ENCODE measurements at places on chromosomes 2 and 18.

DNA sequence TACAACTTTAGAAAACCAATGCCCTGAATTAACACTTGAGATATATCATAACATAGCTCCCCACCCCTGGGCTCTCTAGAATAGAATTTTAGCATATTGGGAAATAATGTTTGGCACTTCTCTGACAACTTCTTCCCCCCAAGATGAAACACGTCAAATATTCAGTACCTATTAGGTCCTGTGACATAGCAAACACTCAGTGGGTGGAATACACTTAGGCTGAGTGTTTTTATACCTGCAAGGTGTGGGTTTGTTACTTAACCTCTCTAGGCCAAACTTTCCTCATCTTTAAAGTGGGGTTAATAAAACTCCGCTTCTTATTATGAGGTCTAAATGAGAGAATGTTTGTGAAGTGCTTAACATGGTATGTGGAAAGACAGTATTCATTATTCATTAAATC is 56.1 kb downstream of the LAMA3 start:
- no peak for DNase-seq

GRCh38 chr2:128525653-128526052 is 207.0 kb upstream of the HS6ST1 start:
- no peak for DNase-seq

DNA sequence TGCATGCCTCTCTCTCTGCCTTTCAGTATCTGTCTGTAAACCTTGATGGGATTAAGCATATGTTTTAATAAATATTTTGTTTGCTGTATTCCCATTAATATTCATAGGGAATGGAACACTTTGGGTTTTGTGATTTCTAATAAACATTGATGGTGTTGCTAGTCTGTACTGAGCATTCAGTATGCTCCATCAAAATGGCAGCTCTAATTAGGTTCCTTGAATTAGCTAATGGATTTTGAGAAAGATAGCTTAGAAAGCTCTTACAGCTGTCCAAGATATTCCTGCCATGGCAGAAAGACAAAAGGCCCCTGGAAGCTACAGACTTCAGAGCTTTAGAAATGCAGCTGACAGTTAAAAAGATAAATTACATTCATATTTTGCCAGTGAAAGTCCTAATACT is 199.2 kb upstream of the NRP2 start:
- DNase-seq = no peak

DNA sequence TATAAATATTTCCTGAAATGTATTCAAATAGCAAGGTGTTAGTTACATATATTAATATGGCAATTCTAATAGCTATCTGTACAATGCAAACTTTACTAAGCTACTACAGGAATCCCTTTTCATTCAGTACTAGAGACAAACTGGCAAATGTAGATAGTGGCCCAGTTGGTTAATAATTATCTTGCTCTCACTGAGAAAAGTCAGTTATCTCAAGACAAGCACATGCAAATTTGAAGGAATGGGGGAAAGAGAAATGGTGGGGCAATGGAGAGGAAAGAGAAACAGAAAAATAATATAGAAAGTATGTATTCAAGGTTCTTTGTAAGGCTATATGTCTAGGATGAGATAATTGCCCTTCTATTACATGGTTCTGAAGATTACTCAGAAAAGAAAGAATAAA is 280.0 kb downstream of the FIGN start:
- DNase-seq = no peak

DNA sequence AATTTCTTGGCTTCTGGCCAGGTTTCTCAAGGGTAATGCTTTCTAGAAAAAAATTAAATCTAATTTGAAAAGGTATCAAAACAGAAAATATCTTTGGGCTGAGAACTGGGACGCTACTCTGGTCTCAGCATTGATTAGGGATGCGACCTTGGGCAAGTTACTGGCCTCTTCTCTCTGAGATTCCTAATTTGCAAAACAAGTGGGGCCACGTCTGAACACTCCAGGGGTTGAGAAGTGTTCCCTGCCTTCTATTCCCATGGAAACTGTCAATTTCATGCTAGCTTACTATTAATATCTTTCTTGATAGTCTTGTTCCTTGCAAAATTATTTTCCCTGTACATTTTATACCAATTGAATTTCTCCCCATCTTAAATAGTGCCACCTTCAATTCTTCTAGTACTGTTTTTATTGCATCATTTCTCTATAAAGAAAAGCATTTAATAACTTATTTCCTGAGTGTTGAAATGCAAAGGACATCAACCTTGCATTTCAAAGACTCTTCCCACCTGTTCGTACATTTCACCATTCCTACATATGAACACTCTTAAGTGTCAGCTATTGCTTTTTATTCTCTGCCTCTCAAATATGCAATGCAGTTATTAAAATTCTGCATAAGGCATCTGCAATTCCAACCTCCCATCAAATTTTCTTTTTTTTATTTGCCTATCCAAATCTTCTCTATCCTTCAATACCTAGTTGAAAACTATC is 118.3 kb upstream of the DSEL start:
- no peak for DNase-seq
